Foreskin keratinocyte (primary cell): ENCODE measurements at places on chromosomes 4 and X.

DNA sequence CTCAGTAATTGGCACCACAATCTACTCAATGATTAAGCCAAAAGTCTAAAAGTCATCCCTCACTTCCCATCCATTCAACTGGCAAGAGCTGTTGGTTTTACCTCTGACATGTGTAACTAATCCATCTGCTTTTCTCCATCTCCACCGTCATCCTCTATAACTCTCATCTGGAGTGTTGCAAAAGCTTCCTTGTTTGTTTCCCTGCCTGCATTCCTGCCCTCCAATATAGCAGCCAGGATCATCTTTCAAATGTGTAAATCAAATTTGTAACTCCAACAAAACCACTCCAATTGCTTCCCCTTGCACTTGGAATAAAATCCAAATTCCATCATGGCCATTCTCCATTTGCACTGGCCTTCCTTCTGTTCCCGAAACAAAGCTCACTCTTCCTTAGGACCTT is 4.3 kb upstream of the PLAC8 start:
- no peak for DNase-seq

- peak; percentile 39 for DNase-seq
These were observed 138.4 kb downstream of the COL25A1 start for GRCh38 chr4:109164011-109164410.

DNA sequence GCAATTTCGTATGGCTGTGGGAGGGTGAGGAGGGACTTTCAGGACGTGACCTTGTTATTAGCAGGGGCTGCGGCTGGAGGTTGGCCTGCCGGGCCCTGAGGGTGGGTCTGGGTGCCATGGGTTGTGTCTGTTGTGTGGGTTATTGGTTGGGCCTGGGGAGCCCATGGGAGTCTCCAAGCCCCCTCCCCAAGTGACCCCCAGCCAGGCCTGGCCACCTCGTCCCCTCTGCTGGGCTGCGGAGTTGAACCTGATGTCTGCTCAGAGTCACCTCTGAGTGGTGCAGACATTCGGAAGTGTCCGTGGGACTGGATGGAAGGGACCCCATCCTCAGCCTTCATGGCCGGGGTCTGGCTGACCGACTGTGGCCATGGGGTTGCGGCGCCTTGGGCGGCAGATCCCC is 67.7 kb downstream of the TRMT44 start:
- DNase-seq: no peak

GRCh38 chrX:115229337-115230003 is 4.4 kb downstream of the LRCH2 start:
- DNase-seq: peak; percentile 0

DNA sequence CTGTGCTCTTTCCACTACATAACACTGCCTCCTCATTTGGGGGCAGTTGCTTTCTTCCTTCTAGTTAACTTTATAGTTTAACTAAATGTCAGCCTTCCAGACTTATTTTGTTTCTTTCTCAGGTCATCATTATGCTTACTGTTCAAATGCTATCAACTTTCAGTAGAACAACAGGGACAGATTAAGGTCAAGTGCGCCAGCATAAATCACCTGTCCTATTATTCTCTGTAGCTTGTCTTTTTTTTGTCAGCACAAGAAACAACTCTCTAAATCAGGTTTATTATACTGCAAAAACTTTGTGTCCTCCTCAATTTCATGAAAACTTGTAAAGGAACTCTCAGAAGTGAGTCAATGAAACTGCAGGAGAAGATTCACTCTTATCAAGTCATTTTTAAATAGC is 19.6 kb downstream of the SPANXA2 start:
- DNase-seq: no peak

- no peak for DNase-seq
These were observed 68.5 kb downstream of the SPINK2 start for GRCh38 chr4:56752985-56753384.

DNA sequence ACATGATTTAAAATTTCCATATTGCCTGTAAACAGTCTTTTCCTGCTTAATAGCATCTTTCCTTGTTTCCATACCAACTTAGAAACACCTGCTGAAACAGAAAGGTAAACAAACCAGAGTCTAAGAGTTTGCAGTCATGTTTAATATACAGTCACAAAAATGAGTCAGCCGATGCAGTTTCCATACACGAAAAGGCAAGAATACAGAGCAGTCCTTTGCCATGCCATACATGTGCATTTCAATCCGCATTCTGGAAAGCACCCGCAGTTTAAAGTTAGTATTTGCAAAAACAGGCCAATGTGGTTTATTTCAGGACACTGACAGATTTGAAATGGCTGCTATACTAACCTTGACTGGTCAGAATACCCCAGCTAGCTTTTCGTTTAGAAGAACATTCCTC is 32.1 kb downstream of the ASB5 start:
- peak; percentile 34 for DNase-seq

- DNase-seq: no peak
These were observed 73.7 kb upstream of the NFKB1 start for GRCh38 chr4:102427371-102427998.

- DNase-seq: no peak
These were observed at the start of gene TLR8 for GRCh38 chrX:12906046-12906761. TSS of gene TLR8 (plus strand) at chrX:12906620. CDS start at chrX:12906707, 87 bp downstream.

GRCh38 chr4:162241857-162242256 is 78.1 kb upstream of the FSTL5 start:
- DNase-seq: no peak

- no peak for DNase-seq
These were observed 4.8 kb upstream of the TIMP1 start for GRCh38 chrX:47577424-47577823.

DNA sequence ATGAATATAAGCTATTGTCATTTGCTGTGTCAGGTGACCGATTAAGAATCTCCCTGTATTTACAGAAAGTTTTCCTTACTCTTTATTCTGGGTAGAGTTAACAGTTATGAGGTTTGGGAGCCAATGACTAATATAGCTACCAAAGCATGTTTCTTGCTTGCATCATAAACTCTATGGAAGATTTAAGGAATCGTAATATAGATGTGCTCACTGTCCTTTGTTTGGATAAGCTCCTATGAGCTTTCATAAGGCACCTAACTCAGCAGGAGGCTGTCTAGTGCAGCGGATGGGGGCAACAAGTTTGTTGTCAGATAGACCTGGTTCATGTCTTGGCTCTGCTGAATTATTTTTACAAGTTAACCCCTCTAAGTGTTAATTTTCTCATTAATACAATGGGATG is 75.0 kb upstream of the PAQR3 start:
- no peak for DNase-seq

DNA sequence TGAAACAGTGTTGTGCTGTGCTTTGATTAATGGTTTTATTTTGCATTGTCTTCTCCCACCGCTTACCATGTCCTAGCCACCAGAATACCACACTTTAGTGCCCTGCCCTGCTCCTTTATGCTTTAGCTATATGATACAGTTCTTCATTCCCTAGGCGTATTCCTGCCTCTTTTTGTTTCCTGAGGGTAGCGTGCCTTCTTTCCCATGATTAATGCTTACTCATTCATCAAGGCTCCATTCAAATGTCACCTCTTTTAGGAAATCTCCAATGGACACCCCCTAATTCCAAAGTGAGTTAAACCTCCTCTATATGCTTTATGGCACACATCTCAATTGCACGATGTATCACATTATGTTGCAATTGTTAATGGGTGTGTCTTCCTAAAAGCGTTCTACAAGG is 46.3 kb downstream of the SPANXD start:
- peak; percentile 67 for DNase-seq
